ENCODE measurements at places on chromosomes 11 and 22. TPM values are rescaled to one million over a fixed set of nuclear protein-coding genes. Genes with fewer than 3 reads are reported as not detected.

The MS4A2 gene
- total RNA-seq, result 0.13 TPM

The TRPM5 gene
- 0.37 TPM for total RNA-seq

The CWC15 gene
- 64.1 TPM for total RNA-seq

DNA sequence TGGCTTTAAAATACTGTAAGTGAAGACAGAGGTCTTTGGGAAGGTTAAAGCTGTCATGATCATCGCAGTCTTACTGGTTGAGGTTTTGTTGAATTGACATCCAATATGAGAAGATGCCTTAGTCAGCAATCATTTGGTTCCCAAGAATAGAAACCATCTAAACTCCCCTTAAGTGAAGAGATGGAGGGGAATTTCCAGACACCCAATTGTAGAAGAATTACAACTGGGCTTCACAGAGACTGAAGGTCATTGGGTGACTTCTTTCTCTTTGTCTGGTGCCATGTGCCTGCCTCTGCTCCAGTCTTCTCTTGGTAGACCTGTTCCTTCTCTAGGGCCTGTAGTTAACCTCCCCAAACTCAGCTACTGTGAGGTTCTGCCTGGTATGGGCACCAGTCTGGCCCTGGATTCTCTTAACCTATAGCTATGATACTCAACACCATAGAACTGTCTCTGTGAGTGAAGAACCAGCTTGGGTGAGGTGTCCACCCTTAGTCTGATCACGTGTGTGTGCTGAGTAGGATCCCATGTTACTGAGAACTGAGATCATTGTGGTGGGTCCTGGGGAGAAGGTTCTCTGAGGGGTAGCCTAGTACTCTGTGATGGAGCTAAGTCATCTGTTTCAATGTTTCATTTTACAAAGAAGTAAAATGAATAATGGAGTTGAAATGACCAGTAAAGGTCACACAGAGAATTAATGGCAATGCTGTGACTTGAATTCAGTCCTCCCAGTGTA lies 182.5 kb downstream of the CSNK2A3 start:
- DNase-seq, result no peak
- H3K4me1 ChIP-seq, result peaks cover 5% of the 10 kb centered on the region
- H3K36me3 ChIP-seq, result no peaks in the 10 kb centered on the region
- H3K27ac ChIP-seq, result no peak overlapping the region
- H3K4me3 ChIP-seq, result no peak overlapping the region
- no peaks in the 10 kb centered on the region for H3K27me3 ChIP-seq

- no peak for DNase-seq
- peaks cover 40% of the 10 kb centered on the region for H3K4me1 ChIP-seq
- H3K27ac ChIP-seq, result no peak overlapping the region
- H3K36me3 ChIP-seq, result no peaks in the 10 kb centered on the region
- peaks cover 2% of the 10 kb centered on the region for H3K27me3 ChIP-seq
- no peak overlapping the region for H3K4me3 ChIP-seq
Observed at GRCh38 chr22:37318364-37319109, 36.2 kb downstream of the CYTH4 start.

GRCh38 chr22:45883811-45884170 lies 93.2 kb downstream of the WNT7B start:
- H3K27me3 ChIP-seq, result no peaks in the 10 kb centered on the region
- H3K36me3 ChIP-seq, result no peaks in the 10 kb centered on the region
- no peak for DNase-seq
- no peaks in the 10 kb centered on the region for H3K4me1 ChIP-seq
- no peak overlapping the region for H3K4me3 ChIP-seq
- no peak overlapping the region for H3K27ac ChIP-seq

GRCh38 chr11:33753304-33753967 lies 17.2 kb upstream of the CD59 start:
- H3K27me3 ChIP-seq, result no peaks in the 10 kb centered on the region
- H3K4me1 ChIP-seq, result no peaks in the 10 kb centered on the region
- peaks cover 69% of the 10 kb centered on the region for H3K36me3 ChIP-seq
- H3K4me3 ChIP-seq, result no peak overlapping the region
- DNase-seq, result no peak
